ENCODE measurements at places on chromosomes 6 and 20.

DNA sequence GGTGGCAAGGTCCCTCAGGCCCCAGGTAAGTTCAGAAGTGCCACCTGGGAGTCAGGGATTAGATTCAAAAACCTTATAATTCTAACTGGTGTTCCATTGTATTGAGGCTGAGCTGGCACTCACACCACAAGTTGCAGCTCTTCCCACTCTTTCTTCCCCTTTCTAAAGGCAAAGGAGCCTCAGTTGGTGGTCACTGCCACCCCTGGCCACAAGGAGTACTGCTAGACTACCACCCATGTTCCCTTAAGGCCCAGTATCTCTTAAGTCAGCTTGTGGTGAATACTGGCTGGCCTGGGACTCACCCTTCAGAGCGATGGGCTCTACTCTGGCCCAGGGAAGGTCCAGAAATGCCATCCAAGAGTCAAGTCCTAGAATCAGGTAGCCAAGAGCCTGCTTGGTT, 421.1 kb upstream of the KHDRBS2 start:
- DNase-seq: no peak

- no peak for DNase-seq
These were observed 26.2 kb downstream of the CYP39A1 start for GRCh38 chr6:46626228-46626909.

DNA sequence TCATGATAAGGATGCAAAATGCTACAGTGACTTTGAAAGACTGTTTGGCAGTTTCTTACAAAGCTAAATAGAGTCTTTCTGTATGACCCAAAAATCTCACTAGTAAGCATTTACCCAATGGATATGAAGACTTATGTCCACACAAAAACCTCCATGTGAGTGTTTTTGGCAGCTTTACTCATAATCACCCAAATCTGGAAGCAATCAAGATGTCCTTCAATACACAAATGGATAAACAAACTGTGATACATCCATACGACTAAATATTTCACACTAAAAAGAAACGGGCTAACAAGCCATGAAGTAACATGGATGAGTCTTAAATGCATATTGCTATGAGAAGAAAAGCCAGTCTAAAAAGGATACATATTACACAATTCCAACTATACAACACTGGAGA, 117.2 kb downstream of the PDE10A start:
- DNase-seq: no peak

DNA sequence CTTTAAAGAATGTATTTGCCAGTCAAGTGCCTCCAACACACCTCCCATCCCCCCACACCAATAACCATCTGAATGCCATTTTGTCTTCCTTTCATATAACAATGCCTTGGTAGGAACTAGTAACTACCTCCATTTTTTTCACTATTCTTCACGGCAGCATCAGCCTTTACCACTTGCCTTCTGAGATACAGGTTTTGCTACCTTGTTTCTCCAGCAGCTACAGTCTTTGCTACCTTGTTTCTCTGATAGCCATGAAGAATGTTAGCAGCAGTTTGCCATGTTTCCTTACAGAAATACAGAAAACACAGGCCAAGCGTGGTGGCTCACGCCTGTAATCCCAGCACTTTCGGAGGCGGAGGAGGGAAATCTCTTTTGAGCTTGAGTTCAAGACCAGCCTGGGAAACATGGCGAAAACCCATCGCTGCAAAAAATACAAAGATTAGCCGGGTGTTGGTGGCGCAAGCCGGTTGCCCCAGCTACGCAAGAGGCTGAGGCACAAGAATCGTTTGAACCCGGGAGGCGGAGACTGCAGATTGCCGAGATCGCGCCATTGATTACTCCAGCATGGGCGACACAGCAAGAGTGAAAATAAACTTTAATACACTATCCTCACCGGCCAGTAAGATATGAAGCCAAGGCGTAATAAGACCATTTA, 100.9 kb downstream of the HFE start:
- DNase-seq: peak; percentile 49

DNA sequence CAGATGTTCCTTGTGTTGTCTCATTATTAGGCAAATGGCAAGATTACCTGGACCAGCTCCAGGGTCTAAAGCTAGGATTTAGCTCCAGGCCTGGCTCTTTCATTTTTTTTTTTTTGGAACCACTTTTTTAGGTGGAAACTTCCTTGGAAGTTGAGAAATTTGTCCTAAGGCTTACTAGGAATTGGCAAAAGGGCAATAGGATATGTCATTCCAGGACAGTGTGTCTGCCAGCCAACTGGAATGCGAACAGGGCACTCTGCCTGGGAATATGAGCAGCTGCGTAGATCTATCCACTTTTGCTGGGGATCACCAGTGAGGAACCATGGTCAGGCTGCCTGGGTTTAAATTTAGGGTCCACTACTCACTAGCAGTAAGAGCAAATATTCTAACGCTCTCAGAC, 304.0 kb downstream of the TSHZ2 start:
- no peak for DNase-seq

DNA sequence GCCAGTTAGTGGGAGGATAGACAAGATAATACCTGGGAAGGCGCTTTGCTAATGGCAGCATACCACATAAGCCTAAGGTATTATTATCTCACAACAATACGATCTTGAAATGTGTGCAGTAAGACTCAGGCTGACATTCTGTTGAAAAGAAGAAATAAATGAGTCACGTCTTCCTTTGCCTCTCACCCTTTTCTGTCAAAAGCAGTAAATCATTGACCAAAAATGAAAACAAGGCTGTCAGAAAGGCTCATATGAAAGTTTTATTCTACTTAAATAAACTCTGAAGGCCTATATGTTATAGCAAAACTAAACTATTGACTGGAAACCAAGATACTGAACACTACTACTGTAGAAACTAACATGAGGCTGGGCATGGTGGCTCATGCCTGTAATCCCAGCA, 43.1 kb upstream of the IL20RA start:
- DNase-seq: no peak

GRCh38 chr6:104525677-104526322, 333.9 kb downstream of the HACE1 start:
- peak; percentile 58 for DNase-seq

DNA sequence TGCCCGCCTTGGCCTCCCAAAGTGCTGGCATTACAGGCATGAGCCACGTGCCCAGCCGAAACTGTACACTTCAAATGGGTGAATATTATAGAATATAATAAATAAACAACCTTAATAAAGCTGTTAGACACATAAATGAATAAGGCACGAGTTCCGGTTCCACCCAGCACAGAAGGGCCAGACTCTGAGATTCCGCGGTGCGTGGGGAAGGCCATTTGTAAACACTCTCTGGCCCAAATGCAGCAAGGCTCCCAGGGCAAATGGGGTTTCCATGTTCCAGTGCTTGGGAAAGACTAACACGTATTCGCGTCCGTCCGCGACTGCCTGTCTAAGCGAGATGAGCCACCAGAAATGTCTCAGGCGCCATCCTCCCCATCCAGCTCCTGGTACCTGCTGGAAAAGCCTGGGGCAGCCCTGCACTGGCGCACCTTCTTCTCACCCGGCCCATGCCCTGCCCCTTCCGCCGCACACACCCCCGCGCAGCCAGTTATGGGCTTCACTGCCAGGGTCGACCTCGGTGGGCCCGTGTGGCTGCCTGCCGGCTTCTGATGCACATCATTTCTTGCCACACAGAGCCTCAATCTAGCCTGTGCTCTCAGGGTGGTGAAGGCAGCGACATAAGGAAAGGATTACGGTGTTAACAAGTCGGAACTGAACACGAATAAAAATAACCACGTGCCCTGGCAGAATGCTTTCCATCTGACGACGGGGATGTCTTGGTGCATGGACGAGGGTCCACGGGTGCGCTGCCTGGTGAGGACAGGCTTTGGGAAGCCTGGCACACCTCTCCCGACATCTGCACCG, 5.5 kb upstream of the LSM14B start:
- DNase-seq: no peak

DNA sequence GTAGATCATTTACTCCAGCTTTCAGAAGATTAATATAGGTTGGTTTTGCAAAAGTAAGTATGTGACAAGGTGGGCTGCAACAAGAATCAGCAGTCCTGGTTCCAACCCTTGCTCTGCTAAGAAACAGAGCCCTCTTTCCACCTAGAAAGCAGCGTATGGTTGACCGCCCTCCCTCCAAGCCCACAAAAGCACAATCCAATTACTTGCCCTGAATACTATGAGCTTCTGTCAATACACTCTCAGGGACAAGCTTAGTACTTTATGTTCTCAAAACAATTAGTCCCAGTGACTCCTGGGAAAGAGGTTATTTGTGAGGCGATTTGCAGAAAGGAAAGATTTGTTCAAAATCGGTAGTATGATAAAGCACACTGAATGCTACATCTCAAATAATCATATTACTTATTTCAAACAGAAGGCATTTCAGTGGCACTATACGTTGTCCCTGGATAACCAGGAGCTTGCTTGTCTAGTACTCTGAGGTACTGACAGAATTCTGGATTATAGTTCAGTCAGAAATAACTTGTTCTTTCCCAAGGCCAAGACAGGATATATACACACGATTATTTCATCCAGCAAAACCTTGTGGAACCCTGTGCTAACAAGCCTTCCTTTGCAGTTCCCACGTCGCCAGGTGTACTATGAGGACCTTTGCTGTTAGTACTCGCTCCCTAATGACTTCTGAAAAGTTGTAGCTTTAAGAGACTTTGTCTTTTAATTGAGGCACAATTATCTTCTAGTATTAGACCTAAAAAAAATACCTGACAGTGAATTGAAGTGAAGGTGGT, 96.9 kb upstream of the ADTRP start:
- DNase-seq: no peak

GRCh38 chr6:34576286-34576955, 20.3 kb upstream of the SPDEF start:
- no peak for DNase-seq

DNA sequence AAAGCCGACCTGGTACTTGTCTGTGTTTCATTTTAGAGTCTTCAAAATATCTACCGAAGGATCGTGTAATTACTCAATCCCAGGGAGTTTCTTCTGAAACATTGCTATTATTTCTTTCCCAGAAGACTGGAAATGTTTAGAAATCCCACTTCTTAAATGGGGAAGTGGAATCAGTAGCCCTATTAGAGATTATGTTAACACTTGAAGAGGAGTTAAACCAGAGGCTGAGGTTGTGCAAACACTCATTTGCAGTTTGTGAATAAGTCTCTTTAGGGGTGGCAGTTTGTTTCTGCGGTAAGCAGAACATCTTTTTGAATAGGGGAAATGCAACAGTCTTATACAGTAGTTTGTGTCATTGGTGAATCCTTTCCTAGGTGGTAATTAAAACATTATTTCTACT, 21.3 kb downstream of the DSP start:
- DNase-seq: no peak

- no peak for DNase-seq
These were observed 158.1 kb upstream of the FOXQ1 start for GRCh38 chr6:1153696-1154245.

- no peak for DNase-seq
These were observed 132.2 kb upstream of the TNFAIP3 start for GRCh38 chr6:137734875-137735182.

DNA sequence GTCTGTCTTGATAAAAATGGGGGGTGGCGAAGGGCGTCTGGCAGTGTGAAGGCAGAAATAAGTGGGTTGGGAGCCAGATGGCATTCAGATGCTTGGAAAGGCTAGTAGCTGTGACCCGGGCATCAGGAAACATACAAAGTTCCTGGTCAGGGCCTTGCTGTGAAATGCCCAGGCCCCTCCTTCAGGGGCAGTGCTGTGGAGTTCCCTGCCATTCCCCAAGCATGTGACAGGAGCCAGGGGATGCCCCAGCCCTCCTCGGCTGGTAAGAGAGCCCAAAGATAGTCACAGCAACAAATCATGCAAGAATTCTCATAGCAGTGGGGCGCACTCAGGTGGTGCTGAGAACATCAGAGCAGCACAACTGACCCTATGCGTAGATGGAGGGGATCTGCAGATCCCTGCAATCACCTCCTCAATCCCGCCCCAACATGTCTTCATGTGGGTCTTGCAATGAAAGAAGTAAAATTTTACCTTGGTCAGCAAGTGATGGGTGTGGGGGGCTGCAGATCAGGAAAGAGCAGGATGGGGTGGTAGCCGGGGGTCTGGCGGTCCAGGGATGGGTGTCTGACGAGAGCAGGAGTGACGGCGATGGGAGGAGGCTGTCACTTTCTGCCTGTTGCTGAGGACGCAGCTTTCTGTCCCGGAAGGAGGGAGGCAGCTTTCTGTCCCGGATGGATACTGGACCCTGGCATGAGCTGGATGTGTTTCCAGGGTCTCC, 39.5 kb downstream of the SLC22A1 start:
- DNase-seq: no peak

DNA sequence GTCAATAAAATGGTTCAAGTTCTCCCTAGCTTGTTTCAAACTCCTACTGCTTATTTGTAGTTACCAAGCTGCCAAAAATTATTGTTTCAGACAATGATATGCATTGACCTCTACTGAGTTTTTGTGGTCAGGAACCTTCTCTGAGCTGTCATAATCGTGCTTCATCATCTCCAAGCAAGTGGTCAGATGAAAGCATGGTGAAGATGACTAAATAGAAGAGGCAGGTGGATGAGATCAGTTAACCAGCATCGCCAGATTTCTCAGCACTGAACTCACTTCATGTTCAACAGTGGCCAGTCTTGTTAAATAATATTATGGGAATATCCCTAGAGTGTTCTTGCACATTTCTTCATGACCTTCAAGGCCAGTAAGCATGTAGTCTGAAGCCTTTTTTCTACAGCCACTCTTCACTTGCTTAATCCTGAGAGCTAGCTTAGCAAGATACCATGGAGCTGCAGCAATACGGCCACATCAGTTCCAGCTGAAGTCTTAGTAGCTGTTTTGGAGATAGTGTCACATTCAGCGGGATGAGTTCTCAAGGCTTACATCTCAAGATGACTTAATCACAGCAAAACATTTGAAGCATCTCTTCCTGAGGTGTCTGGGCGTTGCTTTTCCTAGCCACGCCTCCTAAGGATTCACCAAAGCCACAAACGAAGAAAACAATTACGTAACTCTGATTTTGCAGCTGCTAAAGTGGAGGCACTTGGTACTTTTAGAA, 101.6 kb upstream of the TMEM30A start:
- DNase-seq: no peak

- DNase-seq: no peak
These were observed 154.1 kb upstream of the MYLIP start for GRCh38 chr6:15974817-15975216.

DNA sequence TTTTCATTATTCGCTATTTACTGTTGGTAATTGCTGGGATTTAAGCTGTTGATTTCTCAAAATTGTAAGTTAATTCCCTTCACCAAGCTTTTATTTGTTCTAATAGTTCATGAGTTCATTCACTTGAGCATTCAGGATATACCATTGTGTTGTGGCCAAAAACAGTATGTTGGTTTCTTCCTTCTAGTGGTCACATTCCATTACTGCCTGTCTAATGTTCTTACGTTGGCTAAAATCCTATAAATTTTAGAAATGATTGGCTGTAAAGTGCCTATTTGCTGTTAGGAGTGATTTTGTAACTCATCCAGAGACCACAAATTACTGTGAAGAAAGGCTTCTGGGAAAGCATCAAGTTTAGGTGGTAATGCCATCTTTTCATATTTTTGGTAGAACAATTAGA, 76.3 kb downstream of the FARS2 start:
- DNase-seq: no peak

- DNase-seq: no peak
These were observed 730.3 kb downstream of the DOK5 start for GRCh38 chr20:55205665-55206064.

GRCh38 chr20:59983076-59983475, 24.9 kb downstream of the CDH26 start:
- no peak for DNase-seq

- DNase-seq: no peak
These were observed 15.2 kb downstream of the DEFB132 start for GRCh38 chr20:272718-273117.

GRCh38 chr6:28802417-28803336, 121.1 kb downstream of the TRIM27 start:
- peak; percentile 31 for DNase-seq
